AG04449 (cell line): ENCODE measurements at places on chromosomes 12 and 14.

DNA sequence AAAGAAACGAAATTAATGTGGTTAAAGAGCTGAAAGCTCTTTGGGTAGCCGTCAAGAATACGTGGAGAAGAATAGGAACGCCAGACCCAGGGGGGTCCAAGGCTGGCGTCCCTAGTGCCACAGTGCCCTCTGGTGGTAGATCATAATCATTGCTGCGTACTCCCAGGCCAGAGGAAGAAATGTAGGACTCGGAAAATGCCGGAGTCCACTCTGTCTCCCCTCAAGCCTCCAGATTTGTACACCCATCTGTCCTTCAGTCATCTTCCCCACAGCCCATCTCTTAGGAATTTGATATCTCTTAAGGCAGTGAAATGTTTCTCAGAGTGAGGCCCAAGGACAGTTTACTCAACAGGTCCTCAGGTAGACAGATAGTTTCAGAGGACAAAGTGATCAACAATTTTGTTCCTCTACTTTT lies 25.4 kb upstream of the PLEKHG6 start:
- DNase-seq, result no peak

DNA sequence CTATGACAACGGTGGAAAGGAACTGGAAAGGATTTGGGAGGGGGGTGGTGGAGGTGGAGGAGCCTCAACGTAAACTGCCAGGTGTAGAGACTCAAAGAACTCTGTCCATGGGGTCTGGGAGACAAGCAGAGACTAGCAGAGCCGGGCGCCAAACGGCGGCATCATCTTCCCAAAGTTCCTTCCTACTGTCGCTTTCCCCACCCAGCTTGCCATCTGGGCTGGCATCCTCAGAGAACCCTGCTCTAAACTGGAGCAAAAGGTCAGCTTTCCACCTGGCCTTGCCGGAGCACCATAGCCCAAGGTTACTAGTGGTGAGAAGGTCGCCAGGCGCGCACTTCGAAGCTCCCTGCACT lies 4.0 kb upstream of the IRF2BPL start:
- DNase-seq, result no peak

GRCh38 chr14:51444353-51445000 lies 204.4 kb downstream of the TMX1 start:
- DNase-seq, result no peak

DNA sequence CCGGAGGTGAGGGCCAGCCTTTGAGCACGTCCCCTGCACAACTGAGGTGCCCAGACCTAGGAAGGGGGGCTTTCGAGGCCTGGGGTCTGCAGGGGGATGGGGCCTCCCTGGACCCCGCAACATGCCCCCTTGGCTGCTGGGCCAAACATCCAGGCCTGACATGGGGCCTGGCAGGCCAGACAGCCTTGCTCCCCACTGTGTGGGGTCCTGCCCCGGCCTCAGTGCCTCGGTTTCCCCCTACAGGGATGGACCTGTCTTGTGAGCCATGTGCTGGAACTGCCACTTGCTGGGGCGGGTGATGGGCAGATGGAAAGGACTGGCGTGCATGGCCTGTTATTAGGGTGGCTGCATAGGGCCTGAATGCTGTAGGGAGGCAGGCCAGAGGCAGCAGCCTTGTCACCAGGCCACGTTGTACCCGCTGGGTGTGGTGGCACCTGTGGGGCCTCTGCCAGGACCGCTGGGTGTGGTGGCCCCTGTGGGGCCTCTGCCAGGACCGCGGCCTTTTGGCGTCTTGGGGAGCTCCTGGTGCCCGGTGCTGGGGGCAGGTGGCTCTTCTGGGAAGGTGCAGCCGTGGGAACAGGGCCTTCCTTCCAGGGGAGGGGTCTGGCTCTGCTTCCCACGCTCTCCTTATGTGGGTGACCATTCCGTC lies 20.4 kb downstream of the ASPG start:
- DNase-seq, result no peak

DNA sequence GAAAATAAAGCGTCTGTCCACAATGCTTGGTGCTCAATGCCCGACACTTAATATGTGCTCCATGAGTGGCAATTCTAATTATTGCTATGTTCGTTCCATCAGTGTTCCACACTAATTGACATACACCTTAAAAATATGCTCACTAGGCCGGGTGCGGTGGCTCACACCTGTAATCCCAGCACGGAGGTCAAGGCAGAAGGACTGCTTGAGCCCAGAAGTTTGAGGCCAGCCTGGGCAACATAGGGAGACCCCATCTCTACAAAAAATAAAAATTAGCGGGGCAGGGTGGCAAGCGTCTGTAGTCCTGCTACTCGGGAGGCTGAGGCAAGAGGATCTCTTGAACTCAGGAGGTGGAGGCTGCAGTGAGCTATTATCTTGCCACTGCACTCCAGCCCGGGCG lies 635 bp upstream of the HECTD4 start:
- no peak for DNase-seq

GRCh38 chr12:113232840-113233585 lies 11.7 kb downstream of the TPCN1 start:
- DNase-seq, result no peak

DNA sequence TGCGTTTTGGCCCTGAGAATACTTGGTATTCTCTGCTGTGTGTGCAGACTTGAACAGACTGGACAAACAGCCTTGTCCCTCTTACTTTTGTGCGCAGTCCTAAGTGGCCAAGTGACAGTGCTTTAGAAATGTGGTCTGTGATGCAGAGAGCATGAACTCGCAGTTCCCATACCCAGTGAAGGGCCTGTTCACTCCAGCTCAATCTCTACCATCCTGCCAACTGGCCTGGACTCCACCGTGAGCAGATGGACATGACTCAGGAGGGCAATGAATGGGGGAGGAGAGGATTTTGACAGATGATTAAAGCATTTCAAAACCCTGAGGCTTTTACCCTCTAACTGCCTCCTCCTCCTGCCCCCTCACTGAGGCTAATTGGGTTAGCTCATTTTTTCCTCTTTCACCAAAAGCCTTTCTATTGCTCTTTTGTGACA lies 62.5 kb upstream of the PYGL start:
- no peak for DNase-seq

DNA sequence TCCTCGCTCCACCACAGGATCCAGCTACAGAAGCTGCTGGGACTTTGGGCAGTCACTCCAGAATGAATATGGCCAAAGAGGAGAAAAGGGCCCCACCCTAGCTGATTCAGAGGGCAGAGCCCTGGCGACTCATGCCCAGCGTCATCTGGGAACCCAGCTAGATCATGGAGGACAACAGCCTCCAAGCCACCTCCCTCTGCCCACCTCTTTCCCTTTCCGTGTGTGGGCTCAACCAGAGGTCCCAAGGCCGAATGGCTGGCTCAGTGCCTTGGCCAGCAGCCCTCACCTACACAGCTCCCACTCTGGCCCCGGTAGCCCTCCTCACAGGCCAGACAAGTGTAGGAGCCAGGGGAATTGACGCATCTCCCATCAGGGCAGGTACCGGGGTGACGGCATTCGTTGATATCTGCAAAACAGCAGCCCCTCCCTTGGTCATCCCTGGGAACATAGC lies 17.4 kb downstream of the ISCA2 start:
- no peak for DNase-seq

GRCh38 chr12:72901685-72902084 lies 629.5 kb downstream of the TRHDE start:
- DNase-seq, result no peak

DNA sequence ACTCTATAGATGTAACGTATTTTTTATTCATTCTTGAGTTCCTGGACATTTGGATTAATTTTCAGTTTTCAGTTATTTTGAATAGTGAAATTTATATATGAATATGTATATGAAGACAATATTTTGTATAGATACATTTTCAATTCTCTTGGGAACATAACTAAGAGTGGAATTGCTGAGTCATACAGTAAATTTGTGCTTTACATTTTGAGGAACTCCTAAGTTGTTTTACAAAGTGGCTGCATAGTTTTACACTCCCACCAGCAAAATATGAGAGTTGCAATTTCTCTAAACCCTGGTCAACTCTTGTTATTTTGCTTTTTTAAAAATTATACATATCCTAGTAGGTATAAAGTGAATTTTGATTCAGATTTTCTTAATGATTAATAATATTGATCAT lies 1838.6 kb upstream of the SEL1L start:
- DNase-seq, result no peak

DNA sequence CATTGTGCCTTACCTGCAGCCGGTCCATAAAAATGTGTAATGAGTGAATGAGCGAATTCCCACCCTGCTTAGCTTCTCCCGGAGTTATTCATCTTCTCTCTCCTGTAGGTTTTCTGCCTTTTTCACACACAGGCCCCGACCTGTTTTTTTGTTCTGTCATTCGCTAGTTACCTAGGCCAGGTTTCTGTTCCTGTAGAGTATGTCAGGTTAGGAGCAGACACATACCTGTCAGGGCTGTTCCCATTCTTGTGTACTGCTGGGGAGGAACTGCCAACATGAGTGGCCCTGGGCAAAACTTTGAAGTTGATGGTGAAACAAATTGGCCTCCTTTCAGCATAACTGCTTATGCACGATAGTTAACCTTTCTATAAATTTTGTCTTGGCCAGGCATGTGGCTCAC lies 140.1 kb downstream of the SYNE2 start:
- DNase-seq, result no peak

- no peak for DNase-seq
Measured at GRCh38 chr12:131097202-131098177, 143.8 kb downstream of the ADGRD1 start.

GRCh38 chr12:46983959-46984841 lies 95.2 kb upstream of the PCED1B start:
- no peak for DNase-seq

DNA sequence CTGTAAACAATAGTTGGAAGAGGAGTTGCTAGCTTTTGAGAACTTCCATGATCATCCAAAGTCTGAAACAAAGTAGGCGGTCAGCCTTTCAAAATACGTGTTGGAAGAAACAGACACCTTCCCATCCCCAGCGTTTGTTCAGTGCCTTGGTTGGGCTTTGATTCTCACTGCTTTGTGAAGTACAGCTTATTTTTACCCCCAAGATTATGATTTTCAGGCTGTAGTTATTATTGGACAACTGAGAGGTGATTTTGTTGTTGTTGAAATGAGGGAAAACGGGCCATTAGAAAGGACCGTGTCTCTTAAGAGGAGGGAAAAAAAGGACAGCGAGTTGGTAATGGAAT lies 921 bp upstream of the CEP83 start:
- DNase-seq, result no peak
